ENCODE measurements at places on chromosomes 3 and 15.

DNA sequence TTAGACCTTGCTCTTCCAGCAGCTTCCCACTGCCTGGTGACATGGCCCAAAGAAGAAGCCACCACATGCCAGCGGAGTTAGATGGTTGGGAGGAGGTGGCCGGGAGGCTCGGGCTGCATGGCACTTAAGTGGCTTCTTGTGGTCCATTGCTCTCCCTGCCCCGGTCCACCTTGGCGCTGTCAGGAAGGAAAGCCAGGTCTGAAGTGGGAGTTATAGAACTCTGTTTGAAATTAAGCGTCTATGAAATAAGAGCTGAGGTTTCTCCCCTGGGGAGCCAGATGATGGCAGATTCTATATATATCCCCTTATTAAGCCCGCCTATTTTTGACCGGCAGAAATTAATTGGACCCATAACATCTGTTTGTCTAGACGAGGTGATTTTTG is 61.2 kb downstream of the ITGA11 start:
- DNase-seq: no peak

DNA sequence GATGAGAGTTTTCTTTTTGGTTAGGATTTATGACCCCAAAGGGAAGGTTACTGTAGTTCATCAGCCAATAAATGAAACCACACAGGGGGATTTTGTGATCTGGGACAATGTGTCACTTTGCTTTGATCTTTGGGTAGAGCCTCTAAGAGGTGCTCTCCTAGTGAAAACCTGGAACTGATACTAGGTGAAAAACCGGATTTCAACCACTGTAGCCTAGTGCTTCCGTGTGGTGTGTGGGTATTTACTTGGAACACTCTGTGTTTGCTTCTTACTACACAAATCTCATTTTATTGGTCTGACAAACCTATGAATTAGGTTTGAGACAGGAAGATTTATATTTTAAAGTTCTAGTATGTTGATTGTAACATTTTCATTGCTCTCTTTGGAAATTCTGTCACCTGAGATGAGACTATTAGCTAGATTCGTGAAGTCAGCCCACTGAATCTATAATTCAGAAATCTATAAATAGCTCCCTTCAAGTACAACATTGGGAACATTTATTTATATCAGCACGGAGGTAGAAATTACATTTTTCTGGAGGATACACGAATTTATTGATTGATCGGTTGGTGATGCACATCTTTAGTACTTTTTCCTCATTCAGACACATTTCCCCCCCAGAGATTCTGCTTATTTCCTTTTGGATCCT is 119.8 kb downstream of the AKAP13 start:
- no peak for DNase-seq

DNA sequence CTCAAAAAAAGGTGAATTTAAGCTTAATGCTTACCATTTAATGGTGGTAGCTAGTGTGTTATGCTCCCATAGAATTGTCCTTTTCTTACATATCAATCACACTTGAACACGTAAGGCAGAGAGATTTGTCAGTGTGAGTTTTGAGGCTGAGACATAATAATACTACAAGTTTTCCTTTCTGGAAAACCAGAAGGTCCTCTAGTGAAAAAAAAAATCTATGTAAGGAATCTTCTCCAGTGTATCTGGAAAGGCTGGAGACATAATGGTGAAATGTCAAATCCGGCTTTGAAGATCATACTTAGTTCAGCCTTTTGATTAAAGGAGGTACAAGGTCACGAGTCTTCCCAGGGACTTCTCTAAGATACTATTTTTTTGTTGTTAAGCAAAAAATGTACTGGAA is 3.4 kb downstream of the TSC22D2 start:
- DNase-seq: no peak

GRCh38 chr3:632571-633170 is 436.1 kb downstream of the CHL1 start:
- peak; percentile 8 for DNase-seq

- DNase-seq: peak; percentile 27
Observed at GRCh38 chr3:58237941-58238681, 519 bp downstream of the ABHD6 start.

GRCh38 chr15:31325595-31326155 is 960 bp upstream of the KLF13 start:
- peak; percentile 67 for DNase-seq

GRCh38 chr15:60128710-60129109 is 124.6 kb downstream of the FOXB1 start:
- DNase-seq: no peak

DNA sequence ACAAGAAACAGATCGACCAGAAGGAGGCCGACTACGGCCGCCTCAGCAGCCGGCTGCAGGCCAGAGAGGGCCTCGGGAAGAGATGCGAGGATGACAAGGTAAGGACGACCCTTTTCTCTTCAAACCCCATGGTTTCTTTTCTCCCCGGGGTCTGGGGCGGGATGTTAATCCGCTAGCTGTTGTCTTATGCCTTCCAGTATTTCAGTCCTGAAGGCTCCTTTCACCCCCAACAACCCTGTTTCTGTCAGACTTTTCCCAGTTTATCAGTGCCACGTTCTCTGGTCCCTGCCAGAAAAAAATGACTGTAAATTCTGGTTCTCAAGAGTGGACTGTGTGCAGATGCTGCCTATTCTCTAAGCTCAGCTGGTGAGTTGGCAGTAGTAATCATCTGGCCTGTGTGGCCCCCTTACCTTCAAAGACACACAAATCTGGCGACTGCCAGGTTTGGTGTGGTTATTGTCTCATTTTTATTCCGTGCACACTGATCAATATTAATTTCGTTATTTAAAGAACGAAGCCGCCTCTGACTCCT is 806 bp downstream of the GOLM2 start:
- no peak for DNase-seq

- peak; percentile 80 for DNase-seq
Observed at GRCh38 chr3:63961891-63962290, 49.7 kb upstream of the SCAANT1 start.

GRCh38 chr3:134941820-134942219 is 146.8 kb downstream of the EPHB1 start:
- no peak for DNase-seq

DNA sequence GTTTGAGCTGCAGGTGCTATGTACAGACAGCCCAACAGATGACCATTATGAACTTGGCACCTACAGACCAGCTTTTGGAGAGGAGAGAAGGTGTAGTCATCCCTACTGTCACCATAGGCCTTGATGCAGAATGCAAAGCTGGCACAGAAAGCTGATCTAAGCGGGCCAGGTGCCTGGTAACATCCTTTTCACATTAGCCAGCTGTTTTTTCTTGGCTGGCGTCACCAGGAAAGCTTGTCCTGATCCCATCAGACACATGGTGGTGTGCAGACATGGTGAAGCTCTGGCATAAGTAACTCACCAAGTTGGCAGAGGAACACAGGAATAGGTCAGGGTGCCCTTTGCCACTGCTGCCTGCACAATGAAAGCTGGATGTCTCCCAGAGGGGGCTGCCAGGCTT is 97.2 kb upstream of the MB21D2 start:
- no peak for DNase-seq

DNA sequence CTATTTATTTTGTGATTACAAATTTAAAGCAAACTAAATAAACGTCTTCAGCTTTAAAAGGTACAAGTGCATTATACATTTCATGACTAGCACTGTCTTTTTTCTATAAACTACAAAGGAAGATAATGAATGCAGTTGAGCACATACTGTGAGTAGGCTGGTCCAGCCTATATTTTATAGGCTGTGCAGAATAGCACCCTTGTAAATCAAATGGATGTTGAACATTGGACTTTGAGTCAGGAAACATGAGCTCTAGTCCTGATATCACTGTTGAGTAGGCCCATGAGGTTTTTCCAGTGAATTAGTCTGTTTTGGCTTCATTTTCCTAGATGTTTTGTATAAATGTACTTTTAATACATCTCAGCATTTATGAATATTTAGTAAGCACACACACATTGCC is 447.3 kb upstream of the KCNMB2 start:
- DNase-seq: no peak

- DNase-seq: no peak
Observed at GRCh38 chr3:25397150-25397549, 30.9 kb upstream of the RARB start.

GRCh38 chr15:69693059-69693458 is 240.4 kb downstream of the RPLP1 start:
- DNase-seq: no peak

Data from CD4-positive, alpha-beta T cell treated with Interleukin-21 for 1 hour (primary cell).